Astrocyte (in vitro differentiated cells and primary cell): ENCODE measurements at places on chromosomes 16 and 17.
A peak's percentile ranks its signal among the peaks of the same experiment; 100 is the strongest.

DNA sequence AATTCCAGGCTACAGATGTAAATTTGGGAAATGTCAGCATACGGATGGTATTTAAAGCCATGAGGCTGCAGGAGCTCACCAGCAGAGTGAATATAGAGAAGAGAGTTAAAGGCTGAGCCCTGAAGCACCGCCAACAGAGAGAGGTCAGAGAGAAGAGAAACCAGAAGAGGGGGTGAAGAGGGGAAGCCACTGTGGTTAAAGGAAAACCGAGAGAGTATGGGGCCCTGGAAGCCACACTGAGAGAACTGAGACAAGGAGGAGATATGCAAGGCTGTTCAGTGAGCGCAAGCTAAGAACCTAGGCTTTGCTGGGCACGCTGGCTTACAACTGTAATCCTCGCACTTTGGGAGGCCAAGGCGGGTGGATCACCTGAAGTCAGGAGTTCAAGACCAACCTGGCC, 24.6 kb downstream of the COPRS start:
- no peaks in the 10 kb centered on the region for H3K36me3 ChIP-seq
- no peaks in the 10 kb centered on the region for H3K27me3 ChIP-seq
- DNase-seq: no peak
- no peaks in the 10 kb centered on the region for H3K4me1 ChIP-seq
- H3K4me3 ChIP-seq: no peak overlapping the region

GRCh38 chr17:66928949-66929348, 35.6 kb upstream of the CACNG4 start:
- DNase-seq: no peak
- no peak overlapping the region for H3K27ac ChIP-seq
- H3K4me3 ChIP-seq: no peak overlapping the region
- H3K27me3 ChIP-seq: peaks cover 6% of the 10 kb centered on the region
- H3K36me3 ChIP-seq: no peaks in the 10 kb centered on the region
- H3K4me1 ChIP-seq: no peaks in the 10 kb centered on the region

DNA sequence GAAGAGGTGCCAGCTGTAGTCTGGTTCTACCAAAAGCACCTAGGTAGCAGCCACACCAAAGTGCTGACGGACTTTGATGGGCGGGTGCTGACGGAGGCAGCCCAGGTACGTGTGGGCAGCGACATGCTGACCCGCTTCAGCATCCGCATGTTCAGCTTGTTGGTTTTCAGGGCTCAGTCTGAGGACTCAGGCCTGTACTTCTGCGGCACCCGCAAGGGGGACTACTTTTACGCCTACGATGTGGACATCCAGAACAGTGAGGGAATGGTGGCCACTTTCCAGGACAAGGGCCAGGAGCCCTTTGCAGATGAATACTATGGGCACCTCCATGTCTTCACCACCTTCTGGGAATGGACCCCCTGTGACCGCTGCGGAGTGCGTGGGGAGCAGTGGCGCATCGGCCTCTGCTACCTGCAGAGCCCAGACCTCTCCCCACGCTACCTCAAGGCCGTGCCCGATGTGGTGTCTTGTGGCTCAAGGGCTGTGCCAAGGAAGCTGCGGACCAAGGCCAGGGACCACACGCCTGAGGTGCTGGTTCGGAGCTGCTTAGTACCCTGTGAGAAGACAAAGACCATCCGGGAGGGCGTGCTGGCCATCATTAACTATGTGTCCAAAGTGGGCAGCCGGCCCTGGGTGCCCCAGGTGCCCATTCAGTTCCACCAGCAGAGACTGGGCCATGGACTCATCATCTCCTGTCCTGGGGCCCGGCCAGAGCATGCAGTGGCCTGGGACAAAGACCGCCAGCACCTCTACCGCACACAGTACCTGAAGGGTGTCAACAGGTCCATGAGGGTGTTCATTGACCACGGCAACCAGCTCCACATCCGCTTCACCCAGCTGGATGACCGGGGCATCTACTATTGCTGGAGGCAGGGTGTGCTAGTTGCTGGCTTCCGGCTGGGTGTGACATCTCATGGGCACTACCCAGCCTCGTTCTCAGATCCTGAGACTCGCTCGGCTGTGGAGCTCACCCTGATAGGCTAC, 5.0 kb upstream of the EFTUD2 start:
- no peaks in the 10 kb centered on the region for H3K36me3 ChIP-seq
- DNase-seq: no peak
- no peak overlapping the region for H3K27ac ChIP-seq
- no peaks in the 10 kb centered on the region for H3K27me3 ChIP-seq
- peaks cover 48% of the 10 kb centered on the region for H3K4me1 ChIP-seq
- no peak overlapping the region for H3K4me3 ChIP-seq

GRCh38 chr17:42266918-42267766, 9.0 kb downstream of the STAT5B start:
- H3K27ac ChIP-seq: peak overlapping the region; percentile 67
- H3K4me1 ChIP-seq: peaks cover 7% of the 10 kb centered on the region
- no peaks in the 10 kb centered on the region for H3K36me3 ChIP-seq
- peak; percentile 89 for DNase-seq

- H3K4me1 ChIP-seq: peaks cover 5% of the 10 kb centered on the region
- H3K27me3 ChIP-seq: no peaks in the 10 kb centered on the region
- no peak overlapping the region for H3K27ac ChIP-seq
- DNase-seq: no peak
These were observed 238.3 kb downstream of the CCDC182 start for GRCh38 chr17:57506774-57507127.

GRCh38 chr17:5763595-5764306, 179.4 kb upstream of the NLRP1 start:
- DNase-seq: no peak
- H3K36me3 ChIP-seq: no peaks in the 10 kb centered on the region
- H3K27ac ChIP-seq: no peak overlapping the region
- H3K27me3 ChIP-seq: peaks cover 32% of the 10 kb centered on the region

DNA sequence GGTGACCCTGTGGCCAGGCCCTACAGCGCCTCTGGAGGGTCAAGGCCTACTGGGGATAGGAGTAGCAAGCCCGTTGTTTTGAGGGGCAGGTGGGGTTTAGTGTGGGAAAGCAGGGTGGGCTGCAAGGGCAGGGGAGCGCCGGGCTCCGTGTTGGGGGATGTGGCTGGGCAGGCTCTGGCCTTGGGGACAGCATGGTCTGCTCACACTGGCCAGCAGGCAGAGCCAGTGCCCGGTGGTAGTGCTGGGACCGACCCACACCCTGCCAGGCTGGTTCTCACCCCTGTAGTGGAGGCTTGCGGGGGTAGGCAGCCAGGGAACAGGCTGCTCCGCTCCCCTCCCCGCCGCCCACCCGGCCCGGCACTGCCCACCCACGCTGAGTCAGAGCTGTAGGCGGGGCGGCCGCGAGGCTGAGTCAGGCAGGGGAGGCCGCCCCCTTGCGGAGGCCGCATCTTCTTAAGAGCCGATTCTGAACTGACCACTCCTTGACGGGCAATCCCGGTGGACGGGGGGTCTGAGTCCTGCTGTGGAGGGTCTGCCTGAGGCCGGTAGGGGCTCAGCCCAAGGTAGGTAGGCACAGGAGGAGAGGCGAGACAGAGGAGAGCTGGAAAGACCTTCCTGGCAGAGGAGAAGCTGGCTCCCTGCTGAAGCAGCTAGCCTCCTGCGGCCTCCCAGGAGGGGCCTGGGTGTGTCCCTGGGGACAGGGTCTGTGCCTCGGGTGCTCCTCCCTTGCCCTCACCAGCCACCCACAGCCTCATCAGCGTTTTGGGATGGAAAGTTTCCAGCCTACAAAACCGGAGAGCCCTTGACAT, 62.4 kb downstream of the BAIAP2 start:
- H3K27me3 ChIP-seq: no peaks in the 10 kb centered on the region
- peak; percentile 72 for DNase-seq
- H3K4me1 ChIP-seq: peaks cover 50% of the 10 kb centered on the region
- H3K27ac ChIP-seq: peak overlapping the region; percentile 89
- peak overlapping the region; percentile 38 for H3K4me3 ChIP-seq

DNA sequence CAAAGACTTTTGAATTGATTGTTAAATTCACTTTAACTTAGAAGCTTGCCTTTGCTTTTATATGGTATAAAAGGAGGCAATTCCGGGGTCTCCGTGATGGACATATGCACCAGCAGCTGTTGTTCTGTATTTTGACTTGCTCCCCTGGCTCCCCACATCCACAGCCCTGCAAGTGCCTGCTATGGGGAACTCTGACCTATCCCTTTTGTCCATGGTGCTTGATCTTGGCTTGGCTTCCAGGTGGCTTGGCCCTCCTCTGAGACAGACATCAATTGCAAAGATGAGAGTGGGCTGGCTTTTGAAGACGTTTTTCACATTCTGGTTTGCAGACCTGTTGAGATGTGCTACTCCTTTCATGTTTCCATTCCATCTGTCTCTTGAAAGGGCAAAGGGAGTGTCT, 26.9 kb downstream of the TOM1L1 start:
- H3K4me3 ChIP-seq: no peak overlapping the region
- H3K27me3 ChIP-seq: no peaks in the 10 kb centered on the region
- no peak overlapping the region for H3K27ac ChIP-seq
- no peaks in the 10 kb centered on the region for H3K4me1 ChIP-seq
